ENCODE measurements at places on chromosomes 2 and 18. TPM values are rescaled to one million over a fixed set of nuclear protein-coding genes. Genes with fewer than 3 reads are reported as not detected.

GRCh38 chr2:150476809-150477302 lies 10.6 kb downstream of the RND3 start:
- DNase-seq = no peak

The GPR55 gene
- total RNA-seq = 11.1 TPM

The MRPL53 gene
- total RNA-seq = 115 TPM

- DNase-seq = no peak
These were observed 296.9 kb upstream of the CYRIA start for GRCh38 chr2:16962505-16962904.

The ANKRD44 gene
- total RNA-seq = 142 TPM

The COL4A4 gene
- not detected for total RNA-seq

GRCh38 chr18:13527730-13528129 lies 198.6 kb downstream of the FAM210A start:
- DNase-seq = no peak

The GKN2 gene
- total RNA-seq = not detected

The SERPINB3 gene
- total RNA-seq = not detected

GRCh38 chr2:80053522-80054345 lies 250.8 kb downstream of the LRRTM1 start:
- DNase-seq = no peak

The SULT1C4 gene
- not detected for total RNA-seq

The UGT1A3 gene
- not detected for total RNA-seq

- no peak for DNase-seq
These were observed 105.2 kb upstream of the DLX2 start for GRCh38 chr2:172207911-172208310.

- no peak for DNase-seq
These were observed 2.9 kb downstream of the FBLN7 start for GRCh38 chr2:112140899-112141625.

DNA sequence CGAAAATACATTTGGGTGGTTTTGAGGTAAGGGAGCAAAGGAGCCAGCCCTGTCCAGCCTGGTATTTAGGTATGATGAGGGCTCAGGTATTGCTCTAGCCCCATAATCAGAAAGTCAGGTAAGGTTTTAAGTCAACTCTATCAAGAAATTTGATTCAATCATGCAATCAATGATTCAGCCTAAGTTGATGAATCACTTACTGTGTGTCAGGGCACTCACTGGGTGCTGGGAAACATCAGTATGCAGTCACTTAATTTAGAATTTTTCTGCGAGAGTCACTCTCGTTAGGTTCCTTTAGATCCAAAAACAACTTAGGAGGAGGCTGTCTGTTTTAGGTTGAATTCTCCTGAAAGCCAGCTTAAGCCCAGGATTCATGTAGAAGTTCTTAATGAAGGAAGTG lies 17.7 kb upstream of the SERPINB2 start:
- no peak for DNase-seq

DNA sequence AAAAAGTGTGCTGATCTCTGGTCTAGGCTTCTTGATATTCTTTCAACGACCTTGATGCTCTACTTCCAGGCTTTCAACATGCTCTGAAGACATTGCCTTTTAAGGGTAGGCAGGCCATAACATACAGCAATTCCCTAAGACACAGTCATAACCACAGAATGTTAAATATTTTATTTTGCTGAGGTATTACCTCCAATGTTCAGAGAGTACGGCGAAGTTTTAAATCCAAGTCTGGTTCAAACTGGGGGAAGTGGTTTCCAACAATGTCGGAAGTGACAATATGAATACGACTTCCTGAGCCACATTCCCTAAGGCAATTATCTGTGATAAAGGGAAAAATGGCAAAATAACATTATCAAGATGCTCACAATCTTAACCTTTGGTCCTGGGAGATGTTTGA lies 1077.9 kb upstream of the PIK3C3 start:
- no peak for DNase-seq

- DNase-seq = no peak
These were observed 9.3 kb upstream of the NEU2 start for GRCh38 chr2:233023007-233023760.

DNA sequence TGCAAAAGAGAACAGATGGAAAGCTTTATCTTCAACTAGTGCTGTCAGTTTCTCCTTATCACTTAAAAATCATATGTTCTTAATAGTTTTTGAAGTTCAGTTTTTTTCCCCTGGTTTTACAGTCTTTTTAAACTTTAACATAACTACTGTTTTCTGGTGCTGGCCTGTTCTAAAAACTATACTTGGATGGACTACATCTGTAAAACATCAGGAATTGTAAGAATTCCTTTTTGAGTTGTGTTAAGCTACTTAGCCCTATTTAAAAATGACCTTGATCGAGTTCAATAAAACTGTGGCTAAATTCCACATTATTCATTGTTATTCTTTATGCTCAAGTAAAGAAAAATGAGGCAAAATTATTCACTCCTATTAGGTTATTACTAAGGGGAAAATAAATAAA lies 397.7 kb downstream of the NUP35 start:
- no peak for DNase-seq

- no peak for DNase-seq
These were observed 55.4 kb upstream of the CD28 start for GRCh38 chr2:203650860-203651613.

- DNase-seq = no peak
These were observed 38.7 kb downstream of the PXDN start for GRCh38 chr2:1705557-1706076.

DNA sequence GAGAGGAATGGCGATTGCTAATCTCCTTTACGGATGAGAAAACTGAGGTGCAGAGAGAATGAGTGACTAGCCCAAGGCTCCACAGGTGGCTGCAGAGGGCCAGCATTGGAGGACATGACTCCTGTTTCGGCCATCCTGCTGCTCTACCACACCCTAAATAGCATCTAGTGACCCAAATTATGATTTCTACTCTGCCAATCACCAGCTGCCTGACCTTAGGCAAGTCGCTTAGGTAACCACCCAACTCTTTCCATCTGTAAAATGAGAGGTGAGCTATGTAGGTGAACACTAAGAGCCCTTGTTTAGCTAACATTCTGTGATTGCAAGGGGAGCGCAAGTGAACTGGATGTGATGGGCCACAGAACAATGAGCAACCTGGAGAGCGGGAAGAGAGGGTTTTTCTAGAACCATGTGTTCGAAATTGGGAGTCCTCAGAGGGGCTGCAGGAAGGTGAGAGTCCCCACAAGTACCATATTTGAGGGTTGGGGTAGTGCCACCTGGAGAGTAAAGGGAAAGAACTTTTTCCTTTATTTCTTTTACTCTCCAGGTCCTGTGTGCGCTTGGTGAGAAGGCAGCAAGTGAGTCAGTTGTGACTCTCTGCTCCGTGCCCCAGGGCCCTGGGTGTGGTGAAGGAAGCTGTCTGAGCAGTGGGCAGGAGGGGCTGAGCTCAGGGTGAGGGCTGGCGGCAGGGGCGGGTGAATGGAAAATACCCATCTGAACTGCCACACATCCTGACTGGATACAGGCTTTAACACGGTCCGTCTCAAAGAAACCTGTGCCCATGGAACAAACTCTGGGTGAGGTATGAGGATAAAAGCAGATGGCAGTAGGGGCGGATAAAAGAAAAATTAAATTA lies 2.4 kb downstream of the CYP27C1 start:
- DNase-seq = no peak

Data from CD8-positive, alpha-beta memory T cell (primary cell).